Foreskin melanocyte (primary cell): ENCODE measurements at places on chromosomes 13 and 19.

GRCh38 chr13:26820871-26821270, 60.3 kb upstream of the GPR12 start:
- no peak for DNase-seq

DNA sequence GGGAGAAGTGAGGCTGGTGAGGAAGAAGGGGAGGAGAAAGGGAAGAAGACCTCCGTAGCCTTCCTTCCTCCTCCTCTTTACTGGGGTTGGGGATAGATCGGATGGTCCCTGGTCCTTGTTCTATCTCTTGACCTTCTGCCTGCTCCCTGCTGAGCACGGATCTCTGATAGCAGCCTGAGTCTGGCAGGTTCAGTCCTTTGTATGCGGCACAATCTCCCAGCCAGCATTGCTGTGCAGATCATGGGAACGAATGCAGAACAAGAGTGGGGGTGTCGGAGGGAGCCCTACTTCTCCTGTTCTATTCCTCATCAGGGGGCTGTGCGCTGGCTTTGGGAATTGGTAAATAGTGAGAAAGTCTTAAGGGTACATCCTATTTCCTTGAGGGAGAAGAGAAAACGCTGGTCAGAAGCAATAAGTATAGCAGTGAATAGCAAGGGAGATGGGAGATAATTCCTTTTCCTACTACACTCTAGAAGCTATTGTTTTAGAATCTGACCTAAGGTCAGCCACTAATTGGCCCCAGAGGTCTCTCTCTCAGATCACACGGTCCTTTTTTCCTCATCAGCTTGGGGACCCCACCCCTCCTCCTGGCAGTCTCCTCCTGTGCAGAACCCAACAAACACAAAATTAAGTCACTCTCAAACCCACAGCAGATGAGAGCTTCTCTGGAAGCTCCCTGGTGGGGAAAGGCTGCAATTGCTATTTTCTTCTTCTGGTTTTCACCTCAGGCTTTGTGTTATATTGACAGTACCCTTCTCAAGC, 41.0 kb downstream of the KL start:
- no peak for DNase-seq

DNA sequence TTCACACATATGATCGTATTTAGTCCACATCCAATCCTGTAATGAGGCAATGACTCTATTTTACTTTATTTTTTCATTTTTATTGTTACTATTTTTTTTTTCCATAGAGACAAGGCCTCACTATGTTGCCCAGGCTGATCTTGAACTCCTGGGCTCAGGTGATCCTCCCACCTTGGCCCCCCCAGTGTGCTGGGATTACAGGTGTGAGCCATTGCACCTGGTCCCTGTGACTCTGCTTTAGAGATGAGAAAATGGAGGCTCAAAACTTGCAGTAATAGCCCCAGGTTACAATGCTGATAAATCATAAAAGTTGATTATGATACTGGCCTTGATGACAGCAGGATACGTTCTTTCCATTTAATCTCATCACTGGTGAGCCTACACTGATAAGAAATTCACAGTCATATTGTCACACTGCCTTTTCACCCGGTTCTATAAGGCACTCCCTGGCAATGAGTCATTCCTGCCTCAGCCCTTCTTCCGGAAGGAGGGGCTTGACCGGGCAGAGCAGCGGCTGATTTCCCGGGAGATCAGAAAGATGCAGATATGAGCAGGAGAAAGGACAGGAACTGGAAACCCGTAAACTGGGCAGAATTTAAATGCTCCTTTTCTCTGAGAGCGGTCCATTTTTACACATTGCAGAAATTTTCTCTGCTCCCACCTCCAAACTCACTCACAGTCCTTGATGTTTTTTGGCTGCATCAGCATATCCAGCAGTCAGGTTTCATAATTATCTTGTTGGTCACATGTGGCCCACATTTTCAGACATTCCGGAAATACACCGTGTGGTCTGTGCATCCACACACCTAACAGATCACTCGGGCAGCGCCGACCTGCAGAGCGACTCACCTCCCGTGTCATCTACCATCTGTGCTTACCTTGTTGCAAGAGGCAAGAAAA, 616.4 kb downstream of the EFNB2 start:
- DNase-seq: peak; percentile 40

GRCh38 chr13:76754414-76754813, 131.8 kb downstream of the KCTD12 start:
- no peak for DNase-seq

DNA sequence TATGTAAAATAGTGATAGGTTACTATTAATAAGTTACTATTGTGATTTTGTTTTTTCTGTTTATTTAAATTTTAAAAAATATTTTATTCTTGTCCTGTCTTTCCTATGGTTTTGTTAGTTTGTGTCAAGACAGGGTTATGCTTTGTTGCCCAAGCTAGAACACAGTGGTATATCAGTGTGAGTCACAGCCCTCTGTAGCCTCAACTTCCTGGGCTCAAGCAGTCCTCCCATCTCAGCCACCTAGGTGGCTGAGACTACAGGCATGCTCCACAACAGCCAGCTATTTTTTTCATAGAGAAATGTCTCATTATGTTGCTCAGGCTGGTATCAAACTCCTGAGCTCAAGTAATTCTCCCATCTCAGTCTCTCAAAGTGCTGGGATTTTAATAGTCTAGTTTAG, 99.5 kb downstream of the ZNF675 start:
- DNase-seq: no peak

DNA sequence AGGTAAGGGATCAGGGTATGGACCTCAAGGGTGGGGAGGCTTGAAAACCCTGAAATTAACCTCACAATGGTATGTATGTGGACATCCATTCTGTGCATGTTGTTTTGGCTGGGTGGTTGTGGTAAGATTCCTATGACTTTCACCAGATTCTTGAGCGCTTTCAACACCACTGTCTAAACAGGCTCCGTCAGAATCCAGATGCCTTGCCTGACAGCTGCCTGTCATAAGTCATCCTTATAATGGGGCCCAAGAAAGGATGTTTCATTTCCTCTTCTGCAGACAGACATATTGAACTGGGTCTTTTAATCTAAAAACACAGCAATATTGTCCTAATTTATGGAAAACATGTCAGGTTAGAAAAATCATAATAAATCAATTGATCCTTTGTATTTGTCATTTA, 41.3 kb downstream of the ALOX5AP start:
- no peak for DNase-seq

DNA sequence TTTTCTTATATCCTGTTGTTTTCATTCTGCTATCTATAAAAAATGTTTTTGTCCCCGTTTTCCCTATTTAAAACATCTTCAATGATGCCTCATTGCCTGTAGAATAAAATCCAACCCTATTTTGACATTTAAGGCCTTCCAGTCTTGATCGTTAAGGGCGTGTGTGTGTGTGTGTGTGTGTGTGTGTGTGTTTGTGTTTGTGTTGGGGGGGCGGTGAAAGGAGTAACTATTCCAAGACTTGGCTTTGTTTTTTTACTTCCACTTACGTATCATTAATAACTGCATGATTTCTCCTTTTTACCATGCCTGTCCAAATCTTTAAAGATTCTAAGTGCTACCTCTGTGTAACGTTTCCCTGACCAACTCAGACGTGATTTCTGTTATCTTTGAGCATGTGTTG, 784 bp downstream of the PIBF1 start:
- peak; percentile 21 for DNase-seq

GRCh38 chr13:100694722-100695508, 20.3 kb upstream of the TMTC4 start:
- peak; percentile 24 for DNase-seq

DNA sequence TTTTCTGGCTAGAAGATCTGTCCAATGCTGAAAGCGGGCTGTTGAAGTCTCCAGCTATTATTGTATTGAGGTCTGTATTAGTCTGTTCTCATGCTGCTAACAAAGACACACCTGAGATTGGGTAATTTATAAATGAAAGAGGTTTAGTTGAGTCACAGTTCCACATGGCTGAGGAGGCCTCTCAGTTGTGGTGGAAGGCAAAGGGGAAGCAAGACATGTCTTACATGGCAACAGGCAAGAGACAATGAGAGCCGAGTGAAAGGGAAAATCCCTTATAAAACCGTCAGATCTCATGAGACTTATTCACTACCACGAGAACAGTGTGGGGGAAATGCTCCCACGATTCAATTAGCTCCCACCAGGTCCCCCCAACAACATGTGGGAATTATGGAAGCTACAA, 980.4 kb downstream of the SLITRK5 start:
- DNase-seq: no peak

- no peak for DNase-seq
These were observed 615.5 kb downstream of the FGF9 start for GRCh38 chr13:22286338-22286737.

GRCh38 chr13:113155201-113155600, 3.2 kb upstream of the PROZ start:
- DNase-seq: peak; percentile 55

DNA sequence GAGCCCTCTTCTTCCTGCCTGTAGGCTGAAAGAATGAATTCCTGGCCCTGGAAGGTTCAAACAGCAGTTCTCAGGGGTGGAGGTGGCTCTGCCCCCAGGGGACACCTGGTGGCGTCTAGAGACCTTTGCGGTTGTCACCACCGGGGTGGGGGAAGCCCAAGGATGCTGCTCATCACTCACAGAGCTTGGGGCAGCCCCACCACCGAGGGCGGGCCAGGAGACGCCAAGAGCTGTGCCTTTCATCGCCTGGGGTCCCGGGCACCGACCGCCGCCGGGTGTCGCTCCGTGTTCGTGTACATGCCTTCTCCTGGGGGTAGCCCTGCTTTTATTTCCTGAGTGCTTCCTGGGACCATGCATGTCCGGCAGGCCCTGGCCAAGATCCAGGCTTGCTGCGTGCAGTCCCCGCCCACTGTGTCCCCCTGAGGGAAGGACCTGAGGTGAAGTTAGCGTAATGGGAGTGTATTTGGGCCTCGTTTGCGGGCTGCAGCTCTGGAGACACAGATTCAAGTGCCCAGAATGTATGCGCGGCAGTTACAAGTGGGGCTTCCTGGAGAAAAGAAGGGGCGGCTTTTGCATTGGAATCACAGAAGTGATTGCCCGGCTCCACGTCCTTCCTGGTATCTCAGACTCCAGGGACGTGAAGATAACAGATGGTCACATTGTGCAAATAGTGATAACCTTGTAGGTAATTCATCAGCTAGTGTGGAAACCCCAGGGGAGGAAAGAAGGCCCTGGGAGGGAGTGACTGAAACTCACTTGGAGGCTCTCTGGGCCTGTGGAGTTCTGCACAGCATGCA, 7.8 kb downstream of the DOT1L start:
- DNase-seq: no peak

DNA sequence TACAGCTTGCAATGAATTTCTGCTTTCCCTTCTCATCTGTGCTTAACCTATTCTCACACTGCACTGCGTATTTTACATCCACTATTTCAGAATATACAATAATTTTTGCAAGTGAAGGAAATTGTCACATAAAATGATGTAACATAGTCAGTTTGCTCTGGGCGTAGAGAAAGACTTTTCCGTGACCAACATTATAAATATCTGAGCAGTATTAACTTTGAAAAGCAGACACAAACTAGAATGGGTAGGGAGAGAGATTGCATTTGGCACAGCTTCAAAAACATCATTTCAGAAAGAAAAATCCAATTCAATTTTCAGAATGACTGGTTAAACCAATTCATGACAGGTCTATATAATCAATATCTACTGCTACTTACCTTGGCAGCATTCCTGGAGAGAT, 352.5 kb upstream of the MIR17HG start:
- DNase-seq: no peak

DNA sequence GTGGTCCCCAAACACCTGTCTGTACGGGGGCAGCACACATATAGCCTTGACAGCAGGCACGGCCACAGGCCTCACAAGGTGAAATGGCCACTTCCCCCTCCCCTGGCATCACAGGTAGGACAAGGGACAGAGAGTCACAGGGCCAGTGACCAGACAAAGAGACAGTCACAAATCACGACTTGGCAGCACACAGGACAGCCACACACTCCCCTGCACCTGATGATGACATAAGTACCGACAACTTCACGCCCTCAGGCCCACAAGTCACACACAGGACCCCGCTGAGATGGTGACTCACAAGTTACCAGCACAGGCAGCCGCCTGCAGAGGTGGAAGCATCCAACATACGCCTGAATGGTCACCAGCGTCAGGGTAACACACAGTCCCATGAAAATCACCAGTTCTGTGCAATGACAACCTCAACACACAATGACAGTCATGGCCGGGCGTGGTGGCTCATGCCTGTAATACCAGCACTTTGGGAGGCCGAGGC, 16.5 kb downstream of the TYK2 start:
- DNase-seq: no peak

DNA sequence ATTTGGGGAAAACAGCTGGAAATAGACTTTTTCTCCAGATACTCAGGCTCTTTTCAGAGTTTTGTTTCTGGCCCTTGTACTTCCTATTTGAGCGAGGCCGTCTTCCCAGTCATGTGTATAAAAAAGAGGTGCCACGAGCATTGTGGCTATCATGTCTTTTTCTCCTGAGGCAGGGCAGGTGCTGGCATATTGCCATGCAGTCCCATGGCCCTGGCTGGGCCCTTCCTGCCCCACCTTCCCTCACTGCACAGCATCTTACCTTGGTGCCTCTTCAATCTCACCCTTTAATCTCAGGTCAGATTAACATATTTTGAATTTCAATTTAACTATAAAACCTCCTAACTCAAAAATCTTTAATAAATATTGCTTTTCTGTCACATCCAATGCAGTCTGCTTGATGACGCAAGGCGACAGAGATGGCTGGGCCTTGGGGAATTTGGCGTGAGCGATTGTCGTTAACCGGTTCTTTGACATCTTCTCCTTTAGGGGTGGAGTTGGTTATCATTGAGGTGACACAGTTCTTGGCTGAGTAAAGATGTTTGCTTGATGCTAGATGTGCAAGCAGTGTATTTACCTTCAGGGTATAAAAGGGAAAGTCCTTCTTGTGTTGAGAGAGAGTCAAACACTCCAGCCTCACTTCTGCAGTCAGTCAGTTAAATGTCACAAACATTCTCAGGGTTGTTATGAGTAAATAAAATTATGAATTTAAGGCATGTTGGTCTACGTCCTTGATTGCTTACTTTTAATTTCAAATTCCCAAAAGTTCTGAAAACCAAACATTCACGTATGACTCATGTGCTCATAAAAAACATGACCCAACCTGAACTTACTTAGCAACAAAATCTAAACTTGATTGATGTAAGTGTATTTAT, 289.9 kb downstream of the MYO16 start:
- DNase-seq: no peak

- DNase-seq: no peak
These were observed 7.9 kb upstream of the AKAP8L start for GRCh38 chr19:15426485-15427349.

GRCh38 chr13:42821437-42821836, 40.1 kb downstream of the FAM216B start:
- no peak for DNase-seq

- no peak for DNase-seq
These were observed 179.2 kb downstream of the ABCC4 start for GRCh38 chr13:95122063-95122462.

- DNase-seq: peak; percentile 24
These were observed 52.8 kb downstream of the TNFSF13B start for GRCh38 chr13:108322206-108322824.

DNA sequence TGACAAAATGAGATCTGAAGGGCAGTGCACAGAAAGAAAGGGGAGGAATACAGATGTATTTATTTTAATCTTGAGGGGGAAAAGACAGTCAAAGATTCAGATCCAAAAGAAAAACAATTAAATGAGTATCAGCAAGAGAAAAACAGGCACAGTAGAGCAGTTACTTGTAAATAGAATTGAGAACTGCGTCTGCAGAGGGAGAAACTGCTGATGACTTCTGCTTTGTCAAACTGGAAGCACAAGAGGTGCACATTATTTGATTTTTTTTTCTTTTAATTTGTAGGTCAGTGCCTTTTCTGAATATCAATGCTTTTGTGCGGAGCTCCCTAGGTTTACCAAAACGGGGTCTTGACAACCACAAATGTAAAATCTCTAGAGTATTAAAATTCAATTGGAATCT, 37.3 kb downstream of the EFNB2 start:
- no peak for DNase-seq
